ENCODE measurements at places on chromosomes 3 and 15. TPM values are rescaled to one million over a fixed set of nuclear protein-coding genes. Genes with fewer than 3 reads are reported as not detected.

- DNase-seq, result no peak
- no peak overlapping the region for H3K27ac ChIP-seq
- H3K4me3 ChIP-seq, result no peak overlapping the region
- H3K4me1 ChIP-seq, result peaks cover 6% of the 10 kb centered on the region
- no peaks in the 10 kb centered on the region for H3K27me3 ChIP-seq
- no peaks in the 10 kb centered on the region for H3K36me3 ChIP-seq
Measured at GRCh38 chr3:155491696-155492095, 198.2 kb upstream of the STRIT1 start.

GRCh38 chr3:34876997-34877396, 762.3 kb upstream of the ARPP21 start:
- H3K27me3 ChIP-seq, result no peaks in the 10 kb centered on the region
- H3K36me3 ChIP-seq, result no peaks in the 10 kb centered on the region
- DNase-seq, result no peak
- H3K4me3 ChIP-seq, result no peak overlapping the region
- H3K4me1 ChIP-seq, result no peaks in the 10 kb centered on the region

- H3K27ac ChIP-seq, result no peak overlapping the region
- peaks cover 8% of the 10 kb centered on the region for H3K4me1 ChIP-seq
- H3K36me3 ChIP-seq, result no peaks in the 10 kb centered on the region
- H3K4me3 ChIP-seq, result no peak overlapping the region
Measured at GRCh38 chr3:139674571-139675260, 3.1 kb downstream of the NMNAT3 start.

The RASGRF1 gene
- not detected for total RNA-seq

GRCh38 chr3:69294014-69294766, 91.7 kb downstream of the FRMD4B start:
- peaks cover 1% of the 10 kb centered on the region for H3K4me1 ChIP-seq
- H3K4me3 ChIP-seq, result no peak overlapping the region
- no peak for DNase-seq
- H3K27me3 ChIP-seq, result no peaks in the 10 kb centered on the region
- H3K27ac ChIP-seq, result no peak overlapping the region

All from activated CD4-positive, alpha-beta T cell treated with anti-CD3 and anti-CD28 coated beads, Interleukin-2, amount 10 ng/mL, durations not matched to agents 7 days and 5 days (primary cell).